ENCODE measurements at places on chromosomes 12 and 14. TPM values are rescaled to one million over a fixed set of nuclear protein-coding genes. Genes with fewer than 3 reads are reported as not detected.

DNA sequence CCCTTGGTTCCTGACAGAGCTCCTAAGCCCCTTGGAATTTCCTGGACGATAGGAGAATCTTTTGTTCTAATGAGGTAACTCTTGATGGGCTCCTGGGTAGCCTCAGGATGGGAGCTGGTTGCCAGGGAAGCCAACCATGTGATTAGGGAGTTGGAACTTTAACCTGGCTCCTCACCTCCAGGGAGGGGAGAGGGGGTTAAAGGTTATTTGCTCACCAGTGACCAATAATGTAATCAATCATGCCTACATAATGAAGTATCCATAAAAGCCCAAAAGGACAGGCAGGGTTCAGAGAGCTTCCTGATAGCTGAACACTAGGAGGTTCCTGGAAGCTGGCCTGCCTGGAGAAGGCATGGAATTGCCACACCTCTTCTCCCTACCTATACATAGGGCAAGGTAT is 6.2 kb upstream of the CNOT2 start:
- H3K27me3 ChIP-seq = no peaks in the 10 kb centered on the region
- no peak overlapping the region for H3K27ac ChIP-seq
- H3K4me3 ChIP-seq = no peak overlapping the region
- H3K36me3 ChIP-seq = peaks cover 14% of the 10 kb centered on the region
- peaks cover 6% of the 10 kb centered on the region for H3K4me1 ChIP-seq

- no peak overlapping the region for H3K27ac ChIP-seq
- H3K4me3 ChIP-seq = no peak overlapping the region
- DNase-seq = no peak
- H3K27me3 ChIP-seq = peaks cover 25% of the 10 kb centered on the region
- H3K4me1 ChIP-seq = no peaks in the 10 kb centered on the region
Measured at GRCh38 chr14:100702590-100702989, 24.1 kb upstream of the DLK1 start.

- no peaks in the 10 kb centered on the region for H3K36me3 ChIP-seq
- peak overlapping the region; percentile 59 for H3K27ac ChIP-seq
- peaks cover 9% of the 10 kb centered on the region for H3K4me1 ChIP-seq
Measured at GRCh38 chr12:111846016-111846415, 4.0 kb downstream of the MAPKAPK5 start.

DNA sequence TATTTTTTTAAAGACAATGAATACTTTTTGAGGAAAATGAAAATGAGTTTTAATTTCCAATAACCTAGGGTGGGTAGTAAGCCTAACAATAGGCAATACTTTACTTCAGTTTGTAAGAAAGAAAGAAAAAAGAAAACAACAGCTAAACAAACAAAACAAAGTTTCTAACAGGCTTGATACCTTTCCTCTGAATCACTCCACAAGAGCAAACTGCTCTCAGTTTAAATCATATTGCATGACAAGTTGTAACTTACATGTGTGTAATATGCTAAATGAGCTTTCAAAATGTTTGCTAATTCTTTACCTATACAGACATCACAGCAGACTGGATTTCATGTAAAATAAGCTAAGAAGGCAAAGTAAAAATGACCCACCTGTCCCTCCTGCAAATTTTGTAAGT is 6.7 kb upstream of the LMO3 start:
- DNase-seq = peak; percentile 35
- peaks cover 2% of the 10 kb centered on the region for H3K4me1 ChIP-seq
- no peak overlapping the region for H3K27ac ChIP-seq
- no peaks in the 10 kb centered on the region for H3K36me3 ChIP-seq
- H3K4me3 ChIP-seq = no peak overlapping the region

DNA sequence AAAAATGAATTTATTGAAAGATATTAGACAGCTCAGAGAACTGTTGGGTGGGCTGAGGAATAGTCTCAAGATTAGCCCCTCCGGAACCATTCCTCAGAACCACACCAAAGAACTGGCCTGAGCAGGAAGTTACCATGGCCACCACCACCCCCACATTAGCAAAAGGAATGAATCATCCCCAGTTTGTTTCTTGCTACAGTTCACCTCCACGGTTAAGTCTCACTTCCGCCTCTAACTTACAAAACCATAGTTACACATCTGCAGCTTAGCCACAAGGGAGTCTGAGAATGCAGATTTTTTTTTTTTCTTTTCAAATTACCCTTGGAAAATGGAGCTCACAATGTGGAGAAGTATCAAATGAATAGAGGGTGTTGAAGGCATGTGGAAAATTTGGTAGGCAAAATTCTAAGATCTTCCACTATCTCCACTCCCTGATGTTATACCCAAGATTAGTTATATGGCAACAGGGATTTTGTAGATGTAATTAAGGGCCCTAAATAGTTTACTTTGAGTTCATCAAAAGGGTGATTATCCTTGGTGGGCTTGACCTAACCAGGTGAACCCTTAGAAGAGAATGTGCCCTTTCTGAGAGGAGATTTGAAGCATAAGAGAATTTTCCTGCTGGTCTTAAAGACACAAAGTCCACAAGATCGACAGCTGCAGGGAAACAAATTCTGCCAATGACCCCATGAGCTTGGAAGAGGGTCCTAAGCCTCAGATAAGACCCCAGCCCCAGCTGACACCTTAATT is 129.8 kb upstream of the KRR1 start:
- peak overlapping the region; percentile 7 for H3K4me3 ChIP-seq
- peak overlapping the region; percentile 86 for H3K27ac ChIP-seq
- H3K4me1 ChIP-seq = peaks cover 28% of the 10 kb centered on the region
- peak; percentile 91 for DNase-seq
- H3K36me3 ChIP-seq = no peaks in the 10 kb centered on the region
- no peaks in the 10 kb centered on the region for H3K27me3 ChIP-seq

- H3K27ac ChIP-seq = no peak overlapping the region
- no peak overlapping the region for H3K4me3 ChIP-seq
- no peaks in the 10 kb centered on the region for H3K27me3 ChIP-seq
- H3K4me1 ChIP-seq = peaks cover 7% of the 10 kb centered on the region
Measured at GRCh38 chr12:10562306-10562933, 51.0 kb downstream of the MAGOHB start.

DNA sequence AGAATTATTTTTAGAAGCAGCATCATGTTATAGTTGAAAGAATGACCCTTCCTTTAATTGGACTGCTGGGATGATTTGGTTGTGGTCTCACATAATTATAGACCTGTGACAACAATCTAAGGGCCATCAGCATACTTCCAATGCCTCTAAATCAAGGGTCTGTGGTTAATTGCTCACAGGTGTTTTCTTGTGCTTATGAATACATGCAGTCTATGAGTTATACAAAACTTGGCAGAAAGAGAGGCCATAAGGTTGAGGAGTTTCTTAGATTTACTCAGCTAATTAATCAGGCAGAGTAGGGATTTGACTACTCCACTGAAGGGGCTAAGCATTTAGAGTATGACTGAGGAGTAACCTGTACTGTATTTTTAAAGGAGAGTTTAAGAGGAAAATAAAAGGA is 37.0 kb upstream of the FRMD6 start:
- H3K4me3 ChIP-seq = no peak overlapping the region
- H3K27ac ChIP-seq = peak overlapping the region; percentile 10
- no peaks in the 10 kb centered on the region for H3K36me3 ChIP-seq
- peak; percentile 49 for DNase-seq
- peaks cover 50% of the 10 kb centered on the region for H3K4me1 ChIP-seq
- H3K27me3 ChIP-seq = no peaks in the 10 kb centered on the region

DNA sequence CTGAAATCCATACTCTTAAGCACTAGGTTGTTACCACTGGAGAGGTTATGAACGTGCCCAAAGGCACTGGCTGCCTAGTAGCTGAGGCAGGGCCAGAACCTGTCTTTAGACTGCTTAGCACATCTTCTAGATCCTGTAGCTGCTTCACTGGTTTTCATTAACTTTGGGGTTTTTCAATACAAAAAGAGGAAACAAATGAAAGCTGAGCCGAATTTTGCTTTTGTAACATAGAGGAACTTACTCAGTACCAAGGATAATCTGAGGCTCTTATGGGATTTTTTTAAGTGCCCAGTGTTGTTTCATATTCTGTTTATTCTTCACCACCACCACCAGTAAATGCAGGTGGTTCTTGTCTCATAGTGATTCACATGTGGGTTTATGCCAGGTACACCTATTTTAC is 396.1 kb downstream of the RAD51B start:
- H3K27me3 ChIP-seq = no peaks in the 10 kb centered on the region
- H3K36me3 ChIP-seq = no peaks in the 10 kb centered on the region
- no peak for DNase-seq
- no peak overlapping the region for H3K27ac ChIP-seq
- H3K4me1 ChIP-seq = peaks cover 8% of the 10 kb centered on the region

Gene ACSS3
- total RNA-seq = 1.9 TPM

Gene GRIP1
- not detected for total RNA-seq

Measured in GM23248 (cell line).